ENCODE measurements at places on chromosomes 7 and 10. TPM values are rescaled to one million over a fixed set of nuclear protein-coding genes. Genes with fewer than 3 reads are reported as not detected.
A peak's percentile ranks its signal among the peaks of the same experiment; 100 is the strongest.

DNA sequence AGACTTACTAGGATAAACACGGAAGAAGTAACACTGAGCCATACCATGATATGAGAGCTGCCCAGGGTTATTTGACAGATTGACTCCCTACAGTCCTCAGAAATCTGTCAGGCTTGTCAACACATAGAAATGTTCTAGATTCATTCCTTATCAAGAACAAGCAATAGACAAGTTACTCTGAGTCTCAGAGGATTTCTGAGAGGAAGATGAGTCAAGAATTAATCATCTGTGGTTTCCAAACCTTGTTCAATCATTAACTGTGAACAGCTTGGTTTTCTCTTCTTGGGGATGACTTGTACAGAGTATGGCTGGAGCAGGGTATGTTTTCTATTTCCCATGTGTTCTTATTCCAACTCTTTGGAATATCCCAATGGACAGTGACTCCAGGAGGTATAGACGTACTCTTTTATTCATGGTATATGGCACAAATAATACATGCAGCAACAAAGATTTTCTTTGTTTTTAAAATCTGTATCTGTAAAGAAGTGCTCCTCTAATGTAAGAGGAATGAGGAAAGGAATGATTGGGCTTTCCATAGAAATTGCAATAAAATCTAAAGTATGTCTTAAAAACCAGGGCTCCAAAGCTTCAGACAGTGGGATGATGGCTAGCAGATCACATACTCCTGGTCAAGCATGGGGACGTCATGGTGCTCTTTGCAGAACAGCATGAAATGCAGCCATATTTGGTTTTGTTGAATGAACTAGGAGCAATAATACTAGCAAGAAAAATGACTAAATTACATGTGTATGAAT is 11.9 kb upstream of the SFR1 start:
- no peak overlapping the region for H3K27ac ChIP-seq
- DNase-seq = no peak
- peaks cover 14% of the 10 kb centered on the region for H3K27me3 ChIP-seq
- H3K4me3 ChIP-seq = no peak overlapping the region
- H3K4me1 ChIP-seq = peaks cover 11% of the 10 kb centered on the region

DNA sequence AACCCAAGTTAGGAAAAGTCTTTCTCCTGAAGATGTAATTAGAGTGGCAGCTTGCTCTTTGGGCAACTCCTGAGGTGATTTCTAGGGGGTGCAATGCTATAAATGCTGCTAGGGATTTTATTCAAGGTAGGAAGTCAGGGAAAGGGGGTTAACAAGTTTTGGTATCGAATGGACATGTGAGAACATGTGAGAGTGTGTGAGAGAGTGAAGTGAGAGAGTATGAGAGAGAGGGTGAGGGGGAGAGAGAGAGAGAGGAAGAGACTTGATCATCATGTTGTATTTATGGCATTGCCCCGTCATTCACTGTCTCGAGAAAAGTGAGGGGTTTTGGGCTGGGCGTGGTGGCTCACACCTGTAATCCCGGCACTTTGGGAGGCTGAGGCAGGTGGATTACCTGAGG is 50.9 kb downstream of the MCU start:
- no peak for DNase-seq
- no peaks in the 10 kb centered on the region for H3K36me3 ChIP-seq
- no peak overlapping the region for H3K4me3 ChIP-seq
- H3K27me3 ChIP-seq = no peaks in the 10 kb centered on the region
- H3K4me1 ChIP-seq = peaks cover 6% of the 10 kb centered on the region

GRCh38 chr10:22500656-22501340 is 155.5 kb downstream of the SPAG6 start:
- H3K27me3 ChIP-seq = no peaks in the 10 kb centered on the region
- H3K36me3 ChIP-seq = no peaks in the 10 kb centered on the region
- no peak overlapping the region for H3K27ac ChIP-seq
- H3K4me3 ChIP-seq = no peak overlapping the region

DNA sequence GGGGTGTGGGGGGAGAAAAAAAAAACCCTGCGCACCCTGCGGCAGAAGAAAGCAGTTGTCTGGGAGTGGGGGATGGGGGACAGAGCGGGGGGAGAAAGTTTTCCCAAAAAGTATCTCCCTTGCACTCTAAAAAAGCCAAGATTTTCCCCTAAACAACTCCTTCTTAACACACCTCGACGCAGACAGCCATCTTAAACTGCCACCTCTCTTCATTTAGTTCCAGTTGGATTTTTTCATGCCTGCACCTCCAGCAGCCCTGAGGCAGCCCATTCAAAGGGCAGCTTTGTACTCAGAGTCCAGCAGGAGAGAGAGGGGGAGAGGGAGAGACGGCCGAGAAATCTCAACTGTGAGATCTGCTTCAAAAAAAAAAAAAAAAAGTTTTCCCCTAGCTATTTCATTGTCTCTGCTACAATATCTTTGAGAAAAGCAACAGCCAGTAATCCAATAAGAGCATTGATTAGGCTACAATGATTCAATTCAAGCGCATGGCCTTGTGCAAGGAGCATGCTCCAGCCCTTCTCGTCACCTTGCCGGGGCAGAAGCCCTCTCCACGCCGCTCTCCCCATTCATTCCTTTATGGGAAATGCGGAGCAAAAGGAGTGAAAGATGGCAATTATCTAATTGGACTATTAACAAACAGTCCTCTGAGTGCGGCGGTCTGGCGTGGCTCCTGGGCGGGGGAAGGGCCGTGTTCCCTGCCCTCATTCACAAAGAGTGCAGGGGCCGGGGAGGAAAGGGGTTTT is 939 bp upstream of the VAX1 start:
- DNase-seq = no peak
- H3K27ac ChIP-seq = no peak overlapping the region
- peak overlapping the region; percentile 24 for H3K4me3 ChIP-seq
- H3K36me3 ChIP-seq = no peaks in the 10 kb centered on the region
- peaks cover 72% of the 10 kb centered on the region for H3K27me3 ChIP-seq

- no peaks in the 10 kb centered on the region for H3K36me3 ChIP-seq
- peaks cover 7% of the 10 kb centered on the region for H3K27me3 ChIP-seq
- no peaks in the 10 kb centered on the region for H3K4me1 ChIP-seq
- no peak overlapping the region for H3K4me3 ChIP-seq
These were observed 8.7 kb downstream of the ADCY1 start for GRCh38 chr7:45582868-45583277.

DNA sequence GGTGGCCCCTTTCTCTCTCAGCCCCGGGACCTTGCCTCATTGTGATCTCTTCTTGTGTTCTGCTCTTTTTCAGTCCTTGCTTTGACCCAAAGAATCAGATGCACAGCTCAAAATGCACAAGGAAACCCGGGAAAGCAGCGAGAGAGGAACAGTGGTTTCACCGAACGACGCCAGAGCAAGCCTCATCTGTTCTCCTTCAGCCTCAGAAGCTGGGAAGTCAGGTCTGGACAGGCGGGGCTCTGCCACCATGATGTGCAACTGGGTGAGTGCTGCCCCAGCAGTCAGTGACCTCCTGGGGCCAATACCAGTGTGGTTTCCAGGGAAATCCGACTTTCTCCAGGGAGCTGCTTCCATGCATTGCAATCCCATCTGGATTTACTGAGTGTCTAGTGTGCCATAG is 133.4 kb downstream of the PRKCQ start:
- no peak overlapping the region for H3K4me3 ChIP-seq
- no peak for DNase-seq
- no peaks in the 10 kb centered on the region for H3K27me3 ChIP-seq

DNA sequence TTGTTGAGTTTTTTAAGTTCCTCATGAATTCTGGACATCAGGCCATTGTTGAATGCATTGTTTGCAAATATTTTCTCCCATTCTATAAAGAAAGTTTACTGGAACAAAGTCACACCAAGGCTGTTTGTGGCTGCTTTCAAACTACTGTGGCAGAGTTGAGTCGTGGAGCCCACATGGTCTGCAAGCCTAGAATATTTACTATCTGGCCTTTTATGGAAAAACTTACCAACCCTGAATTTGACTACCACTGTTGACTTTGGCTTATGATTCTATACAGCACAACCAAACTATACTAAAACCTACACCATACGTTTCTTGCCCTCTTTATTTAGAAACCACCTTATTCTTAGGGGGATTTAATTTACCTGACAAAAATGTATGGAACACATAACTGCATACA is 239.1 kb downstream of the KCNMA1 start:
- no peak overlapping the region for H3K4me3 ChIP-seq
- no peak overlapping the region for H3K27ac ChIP-seq
- no peaks in the 10 kb centered on the region for H3K36me3 ChIP-seq
- H3K4me1 ChIP-seq = no peaks in the 10 kb centered on the region
- no peak for DNase-seq

DNA sequence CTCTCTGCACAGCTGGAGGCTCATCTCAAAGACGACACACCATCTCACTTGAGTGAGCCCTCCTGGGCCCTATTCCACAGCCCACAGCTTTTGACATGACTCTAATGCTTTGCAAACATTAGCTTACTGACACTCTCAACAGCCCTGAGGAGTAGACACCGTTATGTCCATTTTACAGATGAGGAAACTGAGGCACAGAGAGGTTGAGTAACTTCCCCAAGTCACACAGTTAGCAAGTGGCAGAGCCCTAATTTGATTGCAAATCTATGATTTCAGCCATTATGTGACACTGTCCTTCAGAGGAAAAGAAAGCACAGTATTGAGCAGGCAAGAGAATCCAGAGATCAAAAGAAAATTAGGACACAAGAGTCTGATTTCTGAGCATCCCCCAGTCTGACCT is 16.0 kb downstream of the SLC25A13 start:
- no peaks in the 10 kb centered on the region for H3K27me3 ChIP-seq
- no peak overlapping the region for H3K4me3 ChIP-seq
- H3K4me1 ChIP-seq = peaks cover 15% of the 10 kb centered on the region
- no peaks in the 10 kb centered on the region for H3K36me3 ChIP-seq
- DNase-seq = no peak

- H3K27me3 ChIP-seq = no peaks in the 10 kb centered on the region
- H3K4me3 ChIP-seq = no peak overlapping the region
- H3K36me3 ChIP-seq = no peaks in the 10 kb centered on the region
These were observed 530.9 kb upstream of the AUTS2 start for GRCh38 chr7:69067397-69067796.

DNA sequence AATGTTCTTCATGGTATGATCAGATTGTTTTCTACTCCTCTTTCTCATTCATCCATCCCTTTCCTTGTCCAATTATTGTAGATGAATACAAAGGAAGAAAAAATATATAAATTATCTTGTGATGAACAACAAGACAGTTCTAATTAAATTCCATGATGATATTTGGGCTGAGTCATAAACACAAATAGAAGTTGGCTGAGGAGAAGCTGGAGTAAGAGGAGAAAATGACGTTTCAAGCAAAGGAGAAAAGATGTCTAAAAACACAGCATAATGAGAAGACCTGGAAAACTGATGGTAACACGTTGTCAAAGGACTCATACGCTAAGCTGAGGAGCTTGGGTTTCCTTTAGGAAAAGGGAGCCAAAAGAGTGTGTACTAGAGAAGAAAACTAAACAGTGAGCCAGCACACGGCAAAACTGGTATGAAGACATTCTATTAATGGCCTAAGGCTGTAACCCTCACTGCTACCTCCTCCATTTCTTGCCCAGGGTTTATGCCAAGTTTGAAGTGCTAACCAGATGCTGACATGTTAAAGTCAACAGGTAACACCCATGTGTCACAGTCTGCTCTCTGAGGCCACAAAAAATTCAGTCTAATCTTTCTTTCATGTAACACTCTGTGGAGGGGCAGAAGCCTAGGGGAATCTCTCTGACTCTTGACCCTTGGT is 26.1 kb downstream of the ZFAND4 start:
- DNase-seq = no peak
- H3K27ac ChIP-seq = no peak overlapping the region
- no peak overlapping the region for H3K4me3 ChIP-seq
- H3K36me3 ChIP-seq = peaks cover 17% of the 10 kb centered on the region

PURB gene
- total RNA-seq = 28.1 TPM

C7orf33 gene
- total RNA-seq = not detected

SP8 gene
- not detected for total RNA-seq
